ENCODE measurements at places on chromosomes 2 and 18.

DNA sequence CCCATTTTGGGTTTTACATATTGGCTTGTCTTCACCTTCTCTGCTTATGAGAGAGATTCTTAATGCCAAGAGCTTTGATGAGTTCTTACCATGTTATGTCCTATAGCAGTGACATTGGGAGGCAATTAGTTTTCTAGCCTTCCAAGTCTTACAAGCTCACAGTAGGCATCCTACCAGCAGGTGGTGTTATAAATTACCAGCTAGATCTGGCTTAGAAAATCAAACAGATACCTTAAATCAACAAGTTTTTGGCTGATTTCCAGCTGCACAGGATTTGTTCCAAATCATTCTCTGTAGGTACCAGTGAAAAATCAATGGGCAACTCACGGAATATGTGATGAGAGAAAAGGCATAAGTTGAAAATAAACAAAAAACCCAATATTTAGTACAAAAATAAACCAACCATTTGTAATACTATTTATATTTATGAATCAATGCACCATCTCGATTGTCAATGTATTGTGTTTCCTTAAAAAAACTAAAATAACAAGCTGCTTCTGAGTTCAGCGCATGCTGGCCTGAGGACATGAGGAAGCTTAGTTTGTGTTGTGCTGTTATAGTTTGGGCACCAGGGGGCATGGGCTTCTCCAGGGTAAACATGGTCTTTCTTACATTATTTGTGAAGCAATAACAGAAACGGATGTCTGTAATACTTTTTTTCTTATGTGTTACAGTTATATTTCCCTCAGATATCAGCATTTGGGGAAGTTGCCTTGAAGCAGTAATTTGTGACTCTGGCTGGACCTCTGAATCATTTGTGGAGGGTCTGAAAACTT lies 34.1 kb upstream of the NXPH2 start:
- DNase-seq = no peak

- no peak for DNase-seq
These were observed 68.4 kb downstream of the SLC16A14 start for GRCh38 chr2:230000118-230000841.

GRCh38 chr18:34921811-34922385 lies 119.3 kb upstream of the MAPRE2 start:
- DNase-seq = no peak

DNA sequence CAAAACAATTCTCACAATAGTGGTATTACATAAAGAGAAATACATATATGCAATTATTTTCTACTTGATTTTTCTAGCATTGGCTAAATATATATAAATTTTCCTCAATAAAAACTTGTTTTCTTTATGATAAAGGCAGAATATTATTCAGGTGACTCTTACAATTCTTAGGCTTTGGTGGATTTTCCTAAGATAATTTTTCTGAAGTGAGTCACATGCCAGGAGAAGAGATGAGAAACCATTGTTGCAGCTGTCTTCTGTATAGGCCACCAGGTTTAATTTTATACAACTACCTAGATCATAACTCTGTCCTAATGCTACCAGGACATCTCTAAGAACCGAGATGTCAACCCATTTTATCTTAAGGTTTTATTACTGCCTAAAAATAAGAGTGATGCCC lies 552.4 kb upstream of the CDH2 start:
- DNase-seq = no peak

DNA sequence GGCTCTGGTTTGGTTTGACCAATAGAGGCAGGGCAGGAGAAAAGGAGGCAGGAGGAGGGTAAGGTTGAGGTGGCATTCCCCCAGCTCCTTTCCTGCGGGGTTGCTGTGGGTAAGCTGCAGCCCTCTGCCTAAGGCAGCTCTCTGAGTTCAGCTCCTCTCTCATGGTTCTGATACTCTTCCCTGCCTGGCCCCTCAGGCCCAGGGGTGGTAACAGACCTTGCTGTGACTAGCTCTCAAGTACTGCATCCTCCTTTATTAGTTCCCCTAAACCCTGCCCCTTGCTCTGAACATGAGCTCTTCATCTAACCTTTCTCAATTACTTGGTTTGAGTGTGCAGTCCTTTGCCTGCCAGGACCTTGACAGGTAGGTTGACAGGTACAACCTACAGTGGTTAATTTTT lies 205.5 kb downstream of the SLC4A3 start:
- no peak for DNase-seq

- DNase-seq = no peak
These were observed 1189.4 kb downstream of the DSC3 start for GRCh38 chr18:29853126-29853525.

- DNase-seq = no peak
These were observed 227.8 kb downstream of the ACKR3 start for GRCh38 chr2:236797411-236797810.

- DNase-seq = no peak
These were observed 191.4 kb downstream of the NYAP2 start for GRCh38 chr2:225590932-225591331.

DNA sequence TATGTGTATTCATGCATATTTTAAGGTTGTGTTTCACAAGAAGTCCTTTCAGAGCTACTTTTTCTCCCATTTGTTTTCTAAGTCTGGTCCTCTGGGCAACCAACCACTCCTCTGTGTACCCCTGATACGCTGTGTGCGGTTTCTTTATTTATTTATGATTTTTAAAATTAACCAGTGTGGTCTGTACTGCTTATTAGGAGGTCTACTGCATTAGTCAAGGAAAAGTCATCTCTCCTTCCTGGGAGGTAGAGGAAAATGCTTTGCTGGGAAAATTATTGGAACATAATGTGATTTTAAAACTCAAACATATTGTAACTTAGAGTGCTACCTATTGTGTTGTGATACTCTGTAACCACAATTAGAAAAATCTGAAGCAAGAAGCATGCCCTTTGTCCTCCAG lies 1404.3 kb downstream of the SUCLG1 start:
- no peak for DNase-seq

DNA sequence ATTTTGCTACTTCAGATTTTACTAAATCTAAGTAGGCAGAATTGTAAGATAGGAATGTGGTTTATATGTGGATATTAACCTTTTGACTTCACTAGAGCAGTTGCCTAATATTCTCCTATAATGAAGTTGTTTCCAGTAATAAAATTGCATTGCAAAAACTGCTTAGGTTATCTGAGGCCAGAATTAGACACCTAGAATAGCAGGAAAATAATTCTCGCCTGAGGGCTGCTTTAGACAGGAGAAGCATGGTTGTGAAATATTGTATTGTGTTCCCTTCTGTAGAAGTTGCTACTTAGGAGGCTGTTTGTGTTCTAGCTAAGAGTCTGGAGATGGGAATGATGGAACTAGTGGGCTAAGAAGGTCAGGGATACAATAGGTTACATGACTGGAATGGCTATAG lies 146.3 kb downstream of the PLCL1 start:
- no peak for DNase-seq

- peak; percentile 46 for DNase-seq
These were observed 23.5 kb upstream of the ARL5A start for GRCh38 chr2:151851761-151852160.

GRCh38 chr2:146762786-146763185 lies 1082.0 kb upstream of the ACVR2A start:
- DNase-seq = no peak
